T-helper 22 cell (primary cell): ENCODE measurements at places on chromosomes 4 and X.

GRCh38 chr4:152537881-152538280 lies 2.0 kb upstream of the FBXW7 start:
- no peak for DNase-seq

DNA sequence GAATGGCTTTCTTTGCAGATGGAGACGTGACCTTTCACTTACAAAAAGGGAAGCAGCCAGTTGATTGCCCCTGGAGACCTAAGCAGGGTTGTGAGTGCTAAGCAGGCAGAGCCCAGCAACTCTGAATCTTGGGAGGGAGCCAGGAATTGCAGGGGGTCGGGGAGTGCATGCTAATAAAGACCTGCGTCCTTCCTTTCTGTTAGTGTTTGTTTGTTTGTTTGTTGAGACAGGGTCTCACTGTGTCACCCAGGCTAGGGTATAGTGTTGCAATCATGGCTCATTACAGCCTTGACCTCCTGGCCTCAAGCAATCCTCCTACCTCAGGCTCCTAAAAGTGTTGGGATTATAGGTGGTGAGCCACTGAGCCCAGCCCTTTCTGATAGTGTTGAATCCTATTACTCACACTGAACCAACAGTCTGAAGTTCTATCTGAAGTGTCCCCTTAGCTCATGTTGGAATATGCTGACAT lies 137.4 kb downstream of the CEP135 start:
- DNase-seq = no peak

- DNase-seq = no peak
Observed at GRCh38 chrX:119687661-119688413, 5.1 kb downstream of the SEPTIN6 start.

DNA sequence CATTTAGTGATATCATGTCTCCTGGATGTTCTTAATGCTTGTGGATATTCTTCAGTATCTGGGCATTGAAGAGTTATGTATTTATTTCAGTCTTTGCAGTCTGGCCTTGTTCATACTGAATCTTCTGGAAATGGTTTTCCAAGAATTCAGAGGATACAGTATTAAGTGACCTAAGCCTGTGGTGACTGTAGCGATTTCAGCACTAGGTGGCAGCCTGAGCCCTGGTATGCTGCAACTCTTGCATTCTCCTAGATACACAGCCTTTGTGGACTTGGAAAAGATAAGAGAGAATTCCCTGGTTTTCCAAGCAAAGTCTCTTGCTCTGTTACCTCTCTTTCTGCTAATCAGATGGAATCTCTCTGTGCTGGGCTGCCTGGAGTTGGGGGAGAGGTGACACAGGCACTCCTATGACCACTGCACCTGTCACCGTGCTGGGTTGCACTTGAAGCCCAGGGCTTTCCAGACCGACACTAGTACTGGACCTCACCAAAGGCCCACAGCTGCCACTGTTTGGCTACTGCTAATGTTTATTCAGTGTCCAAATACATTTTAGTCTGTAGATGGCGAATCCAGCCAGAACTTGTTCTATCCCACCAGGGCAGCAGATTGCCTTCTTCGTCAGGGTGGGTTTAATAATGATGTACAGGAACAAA lies 19.3 kb upstream of the SPIN2A start:
- no peak for DNase-seq

DNA sequence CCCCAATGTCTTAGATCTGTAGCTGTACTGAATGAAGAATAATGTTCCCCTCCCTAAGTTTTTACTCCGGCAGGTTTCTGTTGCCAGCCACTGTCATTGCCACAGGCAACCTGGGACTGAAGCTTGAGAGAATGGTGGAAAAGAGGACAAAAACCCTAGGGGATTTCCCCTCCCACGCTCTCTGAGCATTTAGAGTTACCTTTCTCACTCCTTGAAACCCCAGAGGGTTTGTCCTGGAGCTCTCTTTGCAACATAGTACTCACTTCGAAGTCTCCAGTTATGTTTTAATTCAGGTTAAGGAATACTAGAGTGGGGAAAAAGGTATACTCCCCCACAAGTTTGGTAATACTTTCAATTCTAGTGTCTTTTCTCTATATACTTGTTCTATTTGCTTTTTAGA lies 31.5 kb downstream of the F8 start:
- no peak for DNase-seq

- DNase-seq = no peak
Observed at GRCh38 chr4:6416518-6417286, 55.7 kb downstream of the PPP2R2C start.

DNA sequence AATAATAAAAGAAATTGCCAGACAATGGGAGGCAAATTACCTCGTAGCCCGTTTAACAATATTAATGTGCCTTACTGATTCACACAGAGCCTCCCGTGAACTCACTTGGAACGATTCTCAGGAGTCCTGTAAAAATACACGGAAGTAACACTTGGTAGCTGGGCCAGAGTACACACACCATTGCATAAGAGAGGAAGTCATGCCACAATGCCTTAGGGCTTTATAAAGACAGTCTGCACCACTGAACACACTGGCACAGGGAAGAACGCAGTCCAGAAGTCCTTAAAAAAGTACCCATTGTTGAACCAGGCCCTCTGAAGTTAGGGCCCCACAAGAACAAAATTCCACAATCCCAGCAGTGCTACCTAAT lies 15.1 kb downstream of the SLC2A9 start:
- DNase-seq = no peak

DNA sequence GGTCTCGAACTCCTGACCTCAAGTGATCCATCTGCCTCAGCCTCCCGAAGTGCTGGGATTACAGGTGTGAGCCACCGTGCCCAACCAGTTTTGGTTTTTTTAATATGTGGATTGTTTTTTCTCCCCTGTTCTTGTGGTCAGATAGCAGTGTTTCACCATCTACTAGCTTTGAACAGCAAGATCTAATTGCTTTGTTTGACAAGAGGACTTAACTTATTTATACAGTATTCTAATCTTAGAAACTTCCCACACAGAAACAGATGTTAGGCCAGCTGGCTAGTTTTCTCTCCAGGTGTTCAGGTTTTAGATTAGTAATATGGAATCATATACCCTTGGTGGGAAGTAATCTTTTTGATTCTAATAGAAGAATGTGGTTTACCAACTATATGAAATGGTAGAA lies 12.9 kb downstream of the ING2 start:
- no peak for DNase-seq

GRCh38 chr4:140309124-140309870 lies 64.1 kb upstream of the SCOC start:
- DNase-seq = no peak
